ENCODE measurements at places on chromosomes 2 and 18.

DNA sequence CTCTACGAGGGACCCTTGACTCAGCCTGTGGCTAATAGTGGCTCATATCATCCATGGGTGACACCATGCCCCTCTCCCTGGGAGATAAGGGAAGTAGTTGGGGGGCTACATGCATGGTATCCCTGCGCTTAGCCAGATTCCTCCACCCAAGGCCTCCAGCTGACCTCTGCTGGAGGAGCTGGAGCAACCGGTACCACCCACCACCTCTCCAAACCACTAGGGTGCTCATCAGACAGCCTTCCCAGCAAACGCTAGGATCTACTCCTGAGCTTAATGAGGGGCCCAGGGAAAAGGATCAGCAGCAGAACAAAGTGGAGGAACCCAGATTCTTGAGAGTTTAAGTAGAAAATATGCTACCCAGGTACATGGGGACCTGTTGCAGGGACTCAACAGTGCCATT, 75.9 kb upstream of the CAPN13 start:
- no peak for DNase-seq

DNA sequence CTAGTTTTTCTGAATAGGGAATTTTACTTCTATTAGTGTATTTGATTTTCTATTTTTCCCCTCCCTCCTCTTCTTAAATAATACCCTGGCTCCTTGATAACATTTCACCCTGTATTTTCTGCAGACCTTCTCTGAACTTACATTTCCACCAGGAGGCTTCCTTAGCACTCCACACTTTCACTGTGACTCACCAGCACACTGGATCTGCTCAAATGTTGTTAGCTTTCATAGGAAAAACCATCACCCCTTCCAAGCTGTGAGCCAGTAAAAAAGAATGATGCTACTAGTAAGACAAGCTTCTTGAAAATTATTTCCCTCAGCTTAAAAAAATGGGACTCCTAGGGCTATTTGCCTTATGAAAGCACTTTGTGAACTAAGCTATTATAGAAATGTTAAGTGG, 16.1 kb downstream of the SUPT7L start:
- no peak for DNase-seq

DNA sequence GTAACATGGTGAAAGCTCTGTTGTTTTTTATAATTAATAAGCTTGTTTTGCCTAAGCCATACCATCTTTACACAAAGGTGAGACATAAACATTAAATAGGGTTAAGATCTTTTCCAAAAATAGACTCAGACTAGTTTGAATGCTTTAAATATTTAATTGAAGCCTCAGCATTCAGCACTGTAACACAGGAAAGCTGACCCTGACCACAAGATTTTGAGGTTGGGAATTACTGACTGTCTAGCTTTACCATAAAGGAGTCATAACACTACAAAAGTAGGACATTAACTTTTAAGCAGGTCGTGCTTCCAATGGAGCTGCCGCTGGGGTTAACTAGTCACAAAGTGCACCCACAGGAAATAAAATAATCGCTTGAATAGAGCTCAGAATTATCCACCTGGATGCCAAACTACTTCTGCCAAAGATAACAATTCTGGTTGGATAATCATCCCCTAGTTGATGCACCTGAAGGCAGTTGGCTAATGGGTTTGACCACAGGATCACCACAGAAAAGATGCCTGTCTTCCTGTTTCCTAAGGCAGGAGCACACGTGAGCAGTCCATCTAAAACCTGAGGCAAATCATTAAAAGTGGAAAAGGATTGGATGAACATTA, 106.2 kb downstream of the COBLL1 start:
- no peak for DNase-seq

DNA sequence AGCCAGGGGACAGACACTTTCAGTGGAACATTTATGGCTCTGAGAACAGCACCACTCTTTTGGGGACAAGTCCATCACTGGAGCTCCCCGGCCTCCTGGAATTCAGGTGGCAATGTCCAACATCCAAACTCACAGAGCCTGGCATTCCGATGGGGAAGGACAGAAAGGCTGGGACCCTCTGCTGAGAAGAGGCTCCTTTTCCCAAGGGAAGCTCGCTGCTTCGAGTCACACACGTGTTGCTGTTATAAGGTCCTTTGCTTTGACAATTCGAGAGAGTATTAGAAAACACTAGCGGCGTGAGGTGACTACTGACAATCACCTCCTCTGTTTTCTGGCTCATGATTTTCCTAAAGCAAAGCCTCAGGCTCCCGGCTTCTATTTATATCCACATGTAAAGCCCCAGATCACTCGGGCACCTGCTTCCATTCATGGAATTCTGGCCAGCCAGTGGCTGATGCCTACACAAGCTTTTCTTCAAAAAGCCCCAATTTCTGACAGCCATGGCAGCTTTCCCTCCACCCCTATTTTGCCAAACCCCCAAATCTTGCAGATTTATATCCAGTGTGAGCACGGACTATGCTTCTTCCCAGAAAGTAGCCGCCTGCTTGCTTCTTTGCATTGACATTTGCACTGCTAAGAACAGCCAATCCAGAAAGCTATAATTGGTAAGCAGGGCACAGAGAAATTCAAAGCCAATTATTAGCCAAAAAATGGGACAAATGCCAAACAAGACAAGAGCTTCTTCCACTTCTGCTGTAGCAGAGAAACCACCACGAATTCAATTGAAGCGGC, 67.3 kb downstream of the NDUFA10 start:
- peak; percentile 32 for DNase-seq

DNA sequence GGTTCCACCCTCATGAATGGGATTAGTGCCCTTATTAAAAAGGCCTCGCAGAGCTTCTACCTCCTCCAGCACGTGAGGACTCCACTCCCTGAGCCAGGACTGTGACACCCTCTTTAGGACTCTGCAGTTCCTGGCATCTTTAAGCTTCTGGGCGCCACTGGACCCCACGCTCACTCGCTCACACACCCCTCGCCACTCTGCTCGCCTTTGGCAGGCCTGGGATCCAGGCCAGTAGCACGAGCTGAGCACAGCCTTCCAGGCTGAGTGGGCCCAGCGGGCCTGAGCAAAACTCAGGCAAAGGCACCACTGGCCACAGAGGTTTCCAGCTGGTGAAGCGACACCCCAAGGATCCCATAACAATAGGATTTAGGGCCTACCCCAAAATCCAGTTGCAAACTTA, 107.9 kb upstream of the GPC1 start:
- no peak for DNase-seq

- DNase-seq, result no peak
Observed at GRCh38 chr2:152615177-152615576, 102.1 kb downstream of the PRPF40A start.

GRCh38 chr2:236646441-236646840, 76.8 kb downstream of the ACKR3 start:
- DNase-seq, result no peak

- DNase-seq, result no peak
Observed at GRCh38 chr2:88058191-88058590, 2.6 kb upstream of the KRCC1 start.

DNA sequence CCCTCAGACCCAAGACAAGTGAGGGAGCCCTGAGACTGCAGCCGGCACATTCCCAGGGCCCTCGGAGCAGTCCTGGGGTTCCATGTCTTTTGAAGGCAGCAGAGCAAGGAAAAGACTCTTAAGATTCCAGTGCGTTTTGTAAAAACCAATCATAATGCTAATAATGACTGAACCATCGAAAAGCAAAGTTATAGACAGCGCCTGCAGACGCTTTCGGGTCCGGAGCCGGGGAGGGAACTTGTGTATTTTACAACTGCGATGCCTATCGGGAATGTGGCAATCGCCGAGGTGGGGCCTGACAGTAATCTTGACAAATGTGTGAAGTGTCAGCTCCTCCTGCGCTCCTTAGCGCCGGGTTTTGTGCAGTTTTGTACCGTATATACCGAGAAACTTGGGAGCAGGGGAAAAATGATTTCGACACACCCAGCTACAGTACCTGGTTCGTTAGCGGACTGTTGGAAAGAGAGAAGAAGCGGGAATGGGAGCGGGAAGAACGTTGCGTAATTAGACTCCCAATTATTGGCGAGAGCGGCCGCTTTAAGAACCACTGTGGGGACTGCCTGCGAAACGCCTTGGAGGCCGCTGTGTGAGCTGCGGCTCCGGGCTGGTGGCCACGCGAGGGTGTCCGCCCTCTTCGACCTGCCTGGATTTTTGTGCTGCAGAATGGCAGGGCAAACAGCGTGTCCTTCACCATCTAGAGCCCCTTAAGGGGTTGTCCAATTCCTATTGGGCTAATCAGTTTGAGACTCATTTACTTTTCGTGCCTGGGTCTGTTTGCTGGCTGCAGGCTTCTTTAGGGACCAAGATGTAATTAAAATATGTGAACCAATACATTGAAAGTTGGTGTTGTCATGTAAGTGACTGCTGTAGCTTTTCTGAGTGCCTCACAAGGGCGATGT, 2.4 kb downstream of the EPAS1 start:
- peak; percentile 67 for DNase-seq

- DNase-seq, result no peak
Observed at GRCh38 chr2:143121957-143122356, 7.3 kb upstream of the ARHGAP15 start.

- DNase-seq, result no peak
Observed at GRCh38 chr2:67046591-67046990, 350.5 kb upstream of the ETAA1 start.

GRCh38 chr18:38241216-38241615, 675.6 kb upstream of the CELF4 start:
- DNase-seq, result no peak

DNA sequence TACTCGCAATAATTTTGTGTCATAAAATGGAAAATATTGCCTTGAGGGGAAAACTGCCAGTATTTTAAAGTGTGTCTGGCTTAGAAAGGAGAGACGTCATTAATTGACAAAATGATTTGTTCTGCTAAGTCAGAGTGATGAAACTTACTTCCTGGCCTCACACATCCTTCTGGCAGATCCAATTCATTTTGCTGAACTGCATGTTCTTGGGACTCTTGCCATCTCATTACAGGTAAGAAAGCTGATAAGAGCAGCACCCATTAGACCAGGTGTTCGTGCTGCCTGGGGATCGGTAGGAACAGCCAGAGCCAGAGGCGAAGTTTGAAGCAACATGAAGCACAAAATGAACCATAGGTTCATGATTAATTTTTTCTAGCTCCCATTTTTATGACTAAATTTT, 38.0 kb downstream of the KCNE4 start:
- DNase-seq, result no peak

DNA sequence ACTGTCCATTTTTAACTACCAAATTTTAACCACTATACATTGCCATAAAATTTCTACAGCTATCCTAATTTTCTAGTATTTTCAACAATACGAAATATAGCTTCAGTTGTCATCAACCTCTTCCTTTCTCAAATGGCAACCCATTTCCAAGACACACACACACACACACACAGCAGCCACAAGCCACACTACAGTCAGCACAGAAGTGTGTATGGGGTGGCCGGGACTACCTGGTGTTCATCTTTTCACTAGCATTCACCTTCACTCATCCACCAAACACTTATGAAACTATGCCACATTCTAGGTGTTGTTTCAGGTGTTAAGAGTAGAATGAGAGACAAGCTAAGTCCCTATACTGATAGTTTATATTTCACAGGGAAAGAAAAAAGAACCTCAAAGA, 62.9 kb downstream of the EIF2AK3 start:
- no peak for DNase-seq

GRCh38 chr18:2641638-2642037, 13.9 kb upstream of the SMCHD1 start:
- no peak for DNase-seq

DNA sequence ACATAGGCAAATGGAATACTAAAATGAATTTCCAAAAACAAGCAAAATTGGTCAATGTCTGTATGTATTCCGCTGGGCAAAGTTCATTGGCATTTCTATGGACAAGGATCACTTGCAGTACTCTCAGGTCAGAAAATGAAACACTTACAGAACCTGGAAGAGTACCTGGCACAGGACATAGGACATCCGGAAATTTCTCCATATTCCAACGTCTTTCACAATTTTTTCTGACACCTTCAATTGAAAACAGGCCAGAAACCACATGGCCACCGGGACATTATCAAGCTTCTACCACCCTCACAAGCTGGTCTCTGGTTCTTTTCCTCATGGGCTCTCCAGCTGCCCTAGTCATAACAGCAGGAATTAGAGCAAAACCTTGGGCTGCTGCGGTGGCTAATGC, 96.9 kb upstream of the MSH6 start:
- DNase-seq, result no peak

DNA sequence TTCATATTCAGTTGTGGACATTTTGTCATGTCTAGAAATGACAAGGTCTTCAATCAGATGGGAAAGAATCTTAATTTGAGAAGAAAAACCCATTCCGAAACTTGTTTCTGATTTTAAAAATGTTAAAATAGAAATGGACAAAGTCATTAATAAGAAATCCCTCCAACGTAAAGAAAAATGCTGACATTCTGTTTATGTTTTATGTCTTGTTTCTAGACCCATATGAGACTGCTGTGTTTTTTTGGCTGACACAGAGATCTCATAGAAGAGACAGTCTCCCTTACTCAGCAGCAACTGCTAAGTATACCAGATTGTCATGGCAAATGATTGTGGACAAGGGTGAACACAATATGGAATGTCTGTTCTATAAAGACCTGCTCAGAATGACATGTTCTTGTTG, 538.5 kb downstream of the ZEB2 start:
- no peak for DNase-seq

DNA sequence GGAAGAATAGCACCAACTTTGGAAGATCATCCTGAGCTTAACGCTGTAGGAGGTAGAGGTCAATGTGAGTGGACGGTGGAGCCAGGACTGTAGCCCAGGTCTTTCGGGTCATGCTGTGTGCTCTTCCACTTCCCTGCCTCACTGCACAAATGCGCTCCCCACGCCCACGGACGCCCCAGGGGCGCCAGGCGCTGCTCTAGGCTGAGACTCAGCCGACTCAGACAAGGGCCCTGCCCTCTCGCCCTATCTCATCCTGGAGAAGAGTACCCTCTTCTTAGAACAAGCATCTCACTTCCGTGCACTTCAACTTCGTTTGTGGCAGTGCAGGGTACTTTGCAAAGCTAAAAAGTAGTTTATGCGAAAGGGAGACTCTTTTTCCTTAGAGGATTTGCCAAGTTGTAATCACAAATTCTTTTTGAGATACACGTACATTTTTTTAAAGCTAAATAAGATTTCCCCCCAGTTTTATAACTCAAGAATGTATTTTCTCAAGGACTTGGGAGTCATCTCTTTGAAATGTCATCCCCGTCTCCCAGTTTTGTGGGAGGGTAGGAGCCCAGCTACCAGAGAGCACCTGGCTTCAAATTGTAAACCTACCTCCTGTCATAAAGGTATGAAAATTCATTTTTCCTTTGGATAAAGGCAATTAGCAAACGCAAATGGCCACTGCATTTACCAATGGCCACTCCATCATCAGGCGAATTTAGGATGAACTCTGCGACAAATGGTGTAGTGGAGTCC, 1.2 kb upstream of the PRELID3A start:
- DNase-seq, result no peak

DNA sequence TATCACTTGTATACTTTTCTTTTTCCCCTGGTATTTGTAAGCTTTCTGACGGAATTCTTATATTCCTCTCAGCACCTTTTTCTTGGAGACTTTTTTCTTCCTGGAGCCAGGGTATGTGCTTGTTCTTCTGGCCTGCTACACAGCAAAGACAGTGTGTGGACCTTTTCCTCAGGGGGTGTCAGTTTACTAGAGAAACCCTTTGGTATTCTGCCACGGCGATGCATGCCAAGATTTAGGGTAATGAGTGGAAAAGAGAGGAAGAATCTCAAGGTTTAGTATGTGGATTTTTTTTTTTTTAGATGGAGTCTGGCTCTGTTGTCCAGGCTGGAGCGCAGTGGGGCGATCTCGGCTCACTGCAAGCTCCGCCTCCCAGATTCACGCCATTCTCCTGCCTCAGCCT, 152.2 kb downstream of the PHLPP1 start:
- no peak for DNase-seq

Data from brain (organoid and tissue), 16 donors.